Transverse colon (tissue), 4 donors: ENCODE measurements at places on chromosomes 1 and 21. TPM values are rescaled to one million over a fixed set of nuclear protein-coding genes. Genes with fewer than 3 reads are reported as not detected.

GRCh38 chr1:77039739-77040138 is 172.5 kb downstream of the ST6GALNAC5 start:
- H3K36me3 ChIP-seq: no peaks in the 10 kb centered on the region
- no peak overlapping the region for H3K27ac ChIP-seq
- H3K4me1 ChIP-seq: no peaks in the 10 kb centered on the region

- H3K36me3 ChIP-seq: no peaks in the 10 kb centered on the region
- peak overlapping the region; percentile 83 for H3K27ac ChIP-seq
- no peak for DNase-seq
- H3K4me1 ChIP-seq: peaks cover 27% of the 10 kb centered on the region
These were observed 17.3 kb downstream of the SMAP2 start for GRCh38 chr1:40390857-40391256.

DNA sequence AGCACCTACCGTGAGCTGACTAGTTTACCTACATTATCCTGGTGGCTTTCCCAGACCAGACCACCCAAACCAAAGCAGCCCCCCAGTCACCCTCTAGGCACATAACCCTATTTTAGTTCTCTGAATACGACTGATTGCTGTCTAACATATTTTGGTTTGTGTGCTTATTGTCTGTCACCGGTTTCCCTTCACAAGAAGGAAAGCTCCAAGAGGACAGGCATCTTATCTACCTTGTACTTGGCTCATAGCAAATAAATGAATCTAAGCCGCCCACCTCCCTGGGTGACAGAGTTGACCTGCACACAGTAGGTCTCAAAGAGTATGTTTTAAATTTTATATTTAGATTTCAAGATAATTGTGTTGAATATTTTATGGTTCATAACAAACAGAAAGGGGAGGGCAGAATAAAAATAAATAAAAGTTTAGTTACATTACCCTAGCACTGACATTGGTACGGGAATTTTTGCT is 904 bp upstream of the PRDX6 start:
- peaks cover 3% of the 10 kb centered on the region for H3K36me3 ChIP-seq
- H3K4me1 ChIP-seq: peaks cover 56% of the 10 kb centered on the region
- H3K4me3 ChIP-seq: peak overlapping the region; percentile 81

GRCh38 chr1:184181044-184181443 is 129.5 kb downstream of the TSEN15 start:
- no peaks in the 10 kb centered on the region for H3K36me3 ChIP-seq
- no peaks in the 10 kb centered on the region for H3K4me1 ChIP-seq
- H3K4me3 ChIP-seq: no peak overlapping the region
- no peak overlapping the region for H3K27ac ChIP-seq

GRCh38 chr1:184825571-184825970 is 70.9 kb upstream of the EDEM3 start:
- H3K27me3 ChIP-seq: no peaks in the 10 kb centered on the region
- no peak overlapping the region for H3K4me3 ChIP-seq
- no peaks in the 10 kb centered on the region for H3K36me3 ChIP-seq
- DNase-seq: no peak

GRCh38 chr1:54350360-54350759 is 55.8 kb downstream of the SSBP3 start:
- H3K27ac ChIP-seq: peak overlapping the region; percentile 41
- no peaks in the 10 kb centered on the region for H3K36me3 ChIP-seq
- H3K27me3 ChIP-seq: no peaks in the 10 kb centered on the region
- no peak for DNase-seq

GRCh38 chr1:42552636-42553035 is 89.5 kb downstream of the CCDC30 start:
- H3K27ac ChIP-seq: no peak overlapping the region
- no peak for DNase-seq
- no peak overlapping the region for H3K4me3 ChIP-seq
- H3K36me3 ChIP-seq: no peaks in the 10 kb centered on the region
- H3K4me1 ChIP-seq: no peaks in the 10 kb centered on the region

The DDAH1 gene
- 58.6 TPM for total RNA-seq

The TNN gene
- total RNA-seq: not detected

The RBP7 gene
- total RNA-seq: 2.3 TPM

The NKAIN1 gene
- not detected for total RNA-seq

The DNAH14 gene
- total RNA-seq: 84.0 TPM

The TSPAN2 gene
- 16.4 TPM for total RNA-seq
